ENCODE measurements at places on chromosomes 16 and 17. TPM values are rescaled to one million over a fixed set of nuclear protein-coding genes. Genes with fewer than 3 reads are reported as not detected.

Gene ABCC6
- total RNA-seq: 0.99 TPM

Gene SGSM2
- total RNA-seq: 36.7 TPM

Gene SPHK1
- total RNA-seq: 32.8 TPM

Gene SUPT6H
- 68.7 TPM for total RNA-seq

Gene TAC4
- not detected for total RNA-seq
